ENCODE measurements at places on chromosomes 2 and 18.

GRCh38 chr18:44742718-44743311 lies 62.1 kb downstream of the SETBP1 start:
- DNase-seq = no peak

- no peak for DNase-seq
These were observed 47.5 kb upstream of the SP3 start for GRCh38 chr2:174012347-174013314.

GRCh38 chr2:231280846-231281245 lies 82.4 kb downstream of the ARMC9 start:
- DNase-seq = no peak

- no peak for DNase-seq
These were observed 24.1 kb downstream of the SLC25A52 start for GRCh38 chr18:31736630-31737029.

Measured in osteocyte (in vitro differentiated cells).